Right cardiac atrium (tissue), 5 donors: ENCODE measurements at places on chromosomes 1 and 21.
A peak's percentile ranks its signal among the peaks of the same experiment; 100 is the strongest.

- peak; percentile 85 for DNase-seq
These were observed 2.2 kb downstream of the ZC3H12A start for GRCh38 chr1:37476460-37477197.

- no peak for DNase-seq
These were observed 63.2 kb downstream of the CDK18 start for GRCh38 chr1:205567716-205568115.

DNA sequence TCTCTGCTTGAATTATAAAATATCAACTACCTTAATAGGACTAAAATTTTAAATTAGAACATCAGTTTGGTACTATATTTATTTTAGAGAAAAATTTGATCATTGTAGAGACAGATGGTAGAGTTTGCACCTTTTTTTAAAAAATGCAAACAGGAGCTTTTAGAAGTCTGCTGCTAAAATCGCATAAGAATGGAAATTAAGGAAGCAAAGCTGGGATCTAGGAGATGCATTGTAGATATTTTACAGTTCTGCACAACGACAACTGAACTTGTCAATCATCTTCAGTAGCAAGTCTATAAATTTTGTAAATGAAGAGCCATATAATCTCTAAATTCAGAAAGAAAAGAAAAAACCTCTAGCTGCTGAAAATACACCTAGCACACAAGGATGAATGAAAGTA, 185.6 kb upstream of the KCNK2 start:
- no peak for DNase-seq

- DNase-seq: no peak
These were observed 20.5 kb upstream of the RPTN start for GRCh38 chr1:152179566-152179965.

DNA sequence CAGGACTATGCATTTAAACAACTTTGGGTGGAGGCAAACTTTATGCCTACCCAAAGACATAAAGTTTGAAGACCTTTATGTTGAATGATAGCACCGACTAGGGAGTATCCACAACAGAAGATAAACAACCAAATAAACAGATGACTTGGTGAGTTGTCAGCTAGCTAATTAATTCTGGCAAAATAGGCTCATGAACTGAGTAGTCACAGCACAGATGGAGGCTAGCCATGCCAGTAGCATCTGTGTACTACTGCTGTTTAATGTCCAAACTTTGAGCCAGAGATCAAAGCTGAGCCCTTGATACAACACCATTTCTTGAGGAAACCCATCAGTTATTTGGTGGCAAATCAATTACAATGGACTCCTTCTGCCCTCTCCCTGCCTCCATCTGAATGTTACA, 40.3 kb upstream of the CCDC190 start:
- no peak for DNase-seq

DNA sequence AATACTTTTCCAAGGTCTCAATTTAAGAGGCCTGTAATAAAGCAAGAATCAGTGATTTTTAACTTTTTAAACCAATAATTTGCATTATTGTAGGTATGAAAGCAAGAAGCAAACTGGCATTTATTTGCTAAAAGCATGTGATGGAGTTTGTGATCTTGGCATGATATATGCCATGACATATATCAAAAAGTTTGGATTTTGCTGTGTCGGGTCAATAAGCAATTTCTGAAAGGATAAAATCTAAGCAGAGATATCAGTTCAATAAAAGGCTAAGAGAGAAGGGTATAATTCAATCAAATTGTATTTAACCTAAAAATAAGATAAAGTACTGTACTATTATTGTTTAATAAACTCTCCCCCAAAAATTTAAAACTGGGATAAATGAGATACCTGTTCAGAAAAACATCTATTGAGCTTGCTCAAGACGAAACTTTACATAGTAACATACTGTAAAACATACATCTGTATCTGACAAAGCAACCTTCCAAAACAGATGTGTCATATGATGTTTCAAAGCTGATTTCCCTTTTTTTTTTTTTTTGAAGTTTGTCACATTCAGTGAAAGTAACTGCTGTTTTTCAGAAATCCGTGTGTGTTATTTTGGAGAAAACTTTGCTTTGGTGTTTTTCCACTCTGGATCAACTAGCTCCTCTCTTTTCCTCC, 74.5 kb downstream of the TGFBR3 start:
- no peak for DNase-seq

DNA sequence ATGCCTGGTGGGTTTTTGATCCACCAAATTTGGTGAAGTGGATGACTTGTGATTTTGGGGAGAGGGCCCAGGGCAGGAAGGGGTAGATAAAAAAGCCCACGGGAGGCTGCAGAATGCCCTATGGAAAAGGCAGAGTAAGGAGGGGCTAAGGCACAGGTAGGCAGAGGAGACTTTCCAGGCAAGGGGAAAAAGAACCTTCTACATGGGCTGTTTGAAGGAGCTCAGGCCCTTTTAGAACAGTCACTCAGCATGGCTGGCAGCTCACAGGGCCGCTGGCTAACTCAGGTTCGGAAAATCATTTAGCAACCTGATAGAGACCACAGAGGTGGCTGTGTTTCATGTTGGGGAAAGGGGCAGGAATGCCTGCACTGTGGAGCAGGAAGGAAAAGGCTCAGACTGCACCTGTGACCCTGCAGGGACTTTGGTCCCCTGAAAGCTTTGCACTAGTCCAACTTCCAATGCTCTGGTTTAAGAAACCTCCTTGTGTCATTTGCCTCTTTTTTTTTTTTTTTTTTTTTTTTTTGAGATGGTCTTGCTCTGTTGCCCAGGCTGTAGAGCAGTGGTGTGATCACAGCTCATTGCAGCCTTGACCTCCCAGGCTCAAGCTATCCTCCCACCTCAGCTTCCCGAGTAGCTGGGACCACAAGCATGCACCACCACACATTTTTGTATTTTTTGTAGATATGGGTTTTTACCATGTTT, 58.5 kb upstream of the ENAH start:
- DNase-seq: no peak

GRCh38 chr1:233010146-233010545, 59.7 kb downstream of the NTPCR start:
- no peak for DNase-seq

- no peak for DNase-seq
These were observed 2.4 kb upstream of the ARHGAP29 start for GRCh38 chr1:94239796-94240195.

- DNase-seq: no peak
These were observed 115.0 kb upstream of the USP25 start for GRCh38 chr21:15614766-15615165.

GRCh38 chr1:210360852-210361477, 32.3 kb downstream of the HHAT start:
- no peak for DNase-seq

- DNase-seq: no peak
These were observed 62.5 kb upstream of the CNN3 start for GRCh38 chr1:94989398-94989797.

- DNase-seq: no peak
These were observed 838.8 kb downstream of the KCNT2 start for GRCh38 chr1:195769461-195769860.

DNA sequence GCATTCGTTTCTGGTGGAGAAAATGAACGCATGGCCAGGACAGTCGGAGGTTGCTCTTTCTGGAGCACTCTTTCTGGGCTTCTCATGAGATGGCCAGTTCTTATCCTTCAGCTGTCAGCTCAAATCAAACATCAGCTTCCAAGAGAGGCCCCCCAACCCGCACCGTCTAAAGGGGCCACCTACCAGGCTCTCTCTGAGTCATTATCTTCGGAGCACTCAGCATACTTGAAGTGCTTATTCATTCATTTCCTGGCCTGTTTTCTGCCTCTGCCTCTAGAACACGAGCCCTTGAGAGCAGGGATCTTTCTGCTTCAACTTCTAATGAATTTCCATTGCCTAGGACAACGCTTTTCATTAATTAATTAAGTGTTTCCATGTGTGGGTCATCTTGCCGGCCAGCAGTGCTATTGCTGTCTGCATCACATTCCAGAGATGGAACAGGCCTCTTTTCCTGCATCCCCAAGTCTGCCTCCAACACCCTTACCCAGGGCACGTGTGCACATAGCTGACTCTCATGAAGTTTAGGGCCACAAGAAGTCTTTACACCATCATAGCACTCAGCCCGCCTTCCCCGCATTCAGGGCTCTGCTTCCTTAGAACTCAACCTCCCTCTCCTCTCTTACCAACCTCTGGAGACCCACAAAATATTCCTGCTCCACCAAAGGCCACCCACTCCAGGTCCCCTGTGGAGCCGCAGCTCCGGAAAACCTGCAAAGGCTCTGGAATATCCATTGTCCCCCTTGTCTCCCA, 52.1 kb upstream of the LAPTM5 start:
- no peak for DNase-seq

DNA sequence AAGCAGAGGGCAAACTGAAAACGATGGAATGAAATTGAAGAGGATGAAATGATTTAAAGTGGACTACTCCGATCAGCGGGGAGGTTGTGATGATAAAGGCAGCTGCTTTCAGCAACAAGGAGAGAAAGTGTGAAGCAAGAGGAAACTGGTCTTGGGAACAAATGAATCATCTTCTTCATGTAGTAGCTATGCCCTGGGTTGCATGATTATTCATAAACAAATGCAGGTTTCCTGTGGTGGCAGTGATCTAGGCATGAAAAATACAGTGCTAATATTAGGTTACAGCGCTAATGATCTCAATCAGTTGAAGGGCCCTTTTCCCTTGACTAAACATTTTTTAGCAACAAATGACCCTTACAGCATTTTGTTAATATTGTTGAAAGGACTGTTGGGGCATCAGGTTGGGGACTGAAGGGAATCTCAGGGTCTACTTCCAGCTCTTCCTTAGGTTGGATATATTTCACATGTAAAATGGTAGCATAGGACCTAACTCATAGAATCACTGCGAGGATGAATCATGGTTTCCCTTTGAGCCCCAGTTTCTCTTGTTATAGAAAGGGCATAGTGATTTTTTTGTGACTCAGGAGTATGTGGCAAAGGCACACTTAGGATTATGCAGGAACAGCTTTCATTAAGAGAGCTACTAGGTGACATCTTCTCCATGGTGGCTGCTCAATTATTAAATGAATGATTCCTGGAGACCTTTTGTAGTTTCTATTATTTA, 1.9 kb upstream of the ZFYVE9 start:
- DNase-seq: no peak

DNA sequence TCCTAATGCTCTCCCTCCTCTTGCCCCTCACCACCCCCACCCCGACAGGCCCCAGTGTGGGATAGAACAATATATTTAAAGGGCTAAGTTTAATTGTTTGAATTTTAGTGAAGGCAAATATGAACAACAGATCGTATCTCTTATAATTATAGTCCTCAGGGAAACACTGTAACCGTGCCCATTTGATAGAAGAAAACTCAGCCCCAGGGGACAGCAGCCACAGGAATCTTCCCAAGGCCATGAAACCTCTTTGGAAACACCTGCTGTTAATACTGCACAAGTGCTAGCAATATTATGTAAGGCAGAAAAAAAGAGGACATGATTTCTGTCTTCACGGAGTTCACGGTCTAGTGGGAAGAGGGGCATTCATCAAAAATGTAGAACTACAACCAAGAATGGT, 142.2 kb downstream of the URB2 start:
- DNase-seq: no peak

- no peak for DNase-seq
These were observed 263.1 kb downstream of the ST6GALNAC3 start for GRCh38 chr1:76337542-76338219.

- no peak for DNase-seq
These were observed 114.6 kb upstream of the VAV3 start for GRCh38 chr1:108079440-108080025.

GRCh38 chr1:173276922-173277800, 70.0 kb upstream of the TNFSF4 start:
- no peak for DNase-seq

GRCh38 chr1:54965624-54966340, 14.6 kb upstream of the TMEM61 start:
- DNase-seq: peak; percentile 81

- DNase-seq: no peak
These were observed 84.2 kb downstream of the RGL1 start for GRCh38 chr1:183889095-183889494.

GRCh38 chr1:64872067-64872466, 94.3 kb downstream of the JAK1 start:
- DNase-seq: no peak

- no peak for DNase-seq
These were observed 51.8 kb upstream of the A3GALT2 start for GRCh38 chr1:33372677-33373076.

DNA sequence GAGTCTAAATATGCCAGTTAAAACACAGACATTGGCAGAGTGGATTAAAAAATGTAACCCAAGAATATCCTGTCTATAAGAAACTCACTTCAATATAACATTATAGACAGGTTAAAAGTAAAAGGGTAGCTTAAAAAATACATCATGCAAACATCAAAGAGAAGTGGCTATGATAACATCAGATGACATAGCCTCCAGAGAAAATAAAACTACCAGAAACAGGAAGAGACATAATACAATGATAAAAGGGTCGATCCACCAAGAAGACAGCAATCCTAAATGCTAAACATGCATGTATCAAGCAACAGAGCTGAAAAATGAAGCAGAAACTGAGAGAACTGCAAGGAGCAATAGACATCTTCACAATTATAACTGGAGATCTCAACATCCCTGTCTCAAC, 190.2 kb upstream of the NR5A2 start:
- no peak for DNase-seq

GRCh38 chr1:242000434-242000833, 1.5 kb upstream of the MAP1LC3C start:
- no peak for DNase-seq

DNA sequence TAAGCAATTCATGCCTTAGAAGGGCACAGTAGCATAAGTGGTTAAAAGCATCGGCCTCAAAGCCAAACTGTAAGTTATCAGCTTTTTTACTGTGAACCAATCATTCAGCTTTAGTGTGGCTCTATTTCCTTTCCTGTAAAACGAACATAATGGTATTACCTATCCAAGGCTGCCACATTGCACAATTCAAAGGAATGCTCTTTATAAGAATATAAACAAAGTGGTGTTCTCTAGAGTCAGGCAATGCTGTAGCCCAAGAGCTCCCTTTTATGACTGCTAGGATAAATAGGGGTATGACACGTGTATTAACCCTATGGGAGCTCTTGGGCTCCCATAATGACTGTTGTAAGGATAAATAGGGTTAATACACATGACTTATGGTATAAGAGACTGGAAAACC, 25.4 kb downstream of the INTS7 start:
- DNase-seq: no peak

DNA sequence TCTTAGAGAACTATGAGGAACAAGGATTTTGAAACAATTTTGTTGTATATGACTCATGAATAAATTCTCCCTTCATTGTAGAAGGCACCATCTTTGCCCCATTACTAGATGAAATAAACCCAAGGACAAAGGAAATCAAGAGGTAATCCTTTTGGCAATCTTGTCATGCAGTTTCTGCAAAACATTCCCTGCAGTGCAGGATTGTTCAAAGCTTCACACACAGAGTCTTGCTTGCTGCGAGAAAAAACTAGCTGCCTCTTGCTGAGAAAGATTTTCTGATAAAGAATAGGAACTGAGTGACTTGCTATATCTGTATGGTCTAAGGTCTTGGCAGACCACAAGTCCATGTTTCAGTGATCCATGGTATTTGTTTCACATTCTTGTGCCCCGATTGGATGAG, 657.4 kb upstream of the ADGRL4 start:
- no peak for DNase-seq

DNA sequence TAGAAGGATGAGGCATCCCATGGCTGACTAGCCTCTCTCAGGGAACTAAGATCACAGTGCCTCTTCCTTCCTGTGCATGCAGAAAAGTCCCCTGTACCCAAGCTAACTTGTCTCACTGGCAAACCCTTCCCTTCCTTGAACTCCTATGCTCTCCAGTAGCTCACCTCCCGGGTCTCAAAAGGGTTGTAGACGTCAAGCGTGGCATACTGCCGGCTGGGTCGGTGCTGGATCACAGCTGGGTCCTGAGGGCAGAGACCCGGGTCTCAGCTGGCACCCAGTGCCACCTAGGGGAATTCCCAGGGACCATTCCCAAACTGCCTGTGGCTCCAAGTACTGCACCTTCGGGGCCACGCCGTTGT, 688 bp downstream of the SCAMP3 start:
- DNase-seq: no peak
